ENCODE measurements at places on chromosomes 6 and 20.
A peak's percentile ranks its signal among the peaks of the same experiment; 100 is the strongest.

- DNase-seq = no peak
These were observed 200.3 kb downstream of the ANKRD60 start for GRCh38 chr20:58028123-58028522.

DNA sequence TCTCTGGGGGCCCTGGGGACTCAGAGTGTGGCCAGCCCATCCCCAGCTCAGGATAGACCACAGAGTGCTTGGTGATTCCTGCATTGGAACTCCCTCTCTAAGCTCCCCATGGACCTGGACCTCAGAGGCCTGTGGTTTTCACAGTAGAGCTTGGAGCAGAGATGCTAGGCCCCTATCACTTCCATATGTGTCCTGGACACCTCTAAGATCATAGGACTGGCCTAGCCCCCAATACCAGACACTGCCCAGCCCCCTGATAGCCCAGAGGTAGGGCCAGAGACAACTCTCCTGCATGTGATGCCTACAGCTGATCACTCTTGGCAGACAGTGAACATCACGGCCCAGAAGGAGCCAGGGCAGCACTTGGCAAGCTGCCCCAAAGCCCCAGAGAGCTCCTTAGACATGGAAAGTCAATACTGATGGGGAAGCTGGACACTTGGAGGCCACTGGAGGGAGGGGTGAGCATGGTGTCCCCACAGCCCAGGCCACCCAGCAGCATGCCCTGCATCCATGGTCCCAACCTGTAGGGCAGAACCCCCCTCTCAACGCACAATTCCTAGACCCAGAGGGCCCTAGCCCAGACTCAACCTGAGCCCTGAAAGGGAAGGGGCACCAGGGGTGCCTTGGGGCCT is 27.1 kb downstream of the UBD start:
- DNase-seq = no peak

DNA sequence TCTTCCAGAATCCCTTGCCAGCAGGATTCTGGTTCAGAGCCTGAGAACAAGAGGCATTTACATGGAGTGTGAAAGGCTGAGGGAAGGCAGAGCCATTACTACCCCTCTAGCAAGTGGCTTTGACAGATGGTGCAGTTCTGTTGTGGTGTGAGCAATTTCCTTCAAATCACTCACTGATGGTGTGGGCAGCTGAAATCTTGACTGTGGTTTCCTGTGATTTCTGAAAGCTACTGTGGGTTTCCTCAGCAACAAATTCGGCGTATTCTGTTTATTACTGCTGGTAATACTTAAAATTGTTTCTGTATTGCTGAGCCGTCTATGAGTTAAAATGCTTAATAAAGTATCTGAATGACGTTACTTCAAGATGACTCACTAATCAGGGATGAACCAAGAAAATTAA is 181.5 kb upstream of the TCF21 start:
- DNase-seq = peak; percentile 73

DNA sequence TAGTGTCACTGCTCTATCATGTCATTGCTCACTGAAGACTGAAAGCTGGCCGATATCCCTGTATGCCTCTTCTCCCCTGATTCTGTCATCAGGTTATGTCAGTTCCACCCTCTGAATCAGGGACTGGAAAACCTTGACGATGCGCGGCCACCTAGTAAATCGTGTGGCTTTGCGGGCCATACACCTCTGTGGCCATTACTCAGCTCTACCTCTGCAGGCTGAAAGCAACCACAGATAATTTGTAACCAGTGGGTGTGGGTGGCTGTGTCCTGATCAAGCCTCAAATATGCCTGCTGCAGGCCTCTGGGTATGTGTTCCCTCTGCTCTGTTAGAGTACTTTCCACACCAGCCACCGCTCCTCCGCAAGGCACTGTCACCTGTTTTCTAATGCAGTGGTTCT is 105.2 kb downstream of the GMPR start:
- DNase-seq = no peak

- no peak for DNase-seq
These were observed 7.8 kb downstream of the RBM38 start for GRCh38 chr20:57398901-57399535.

DNA sequence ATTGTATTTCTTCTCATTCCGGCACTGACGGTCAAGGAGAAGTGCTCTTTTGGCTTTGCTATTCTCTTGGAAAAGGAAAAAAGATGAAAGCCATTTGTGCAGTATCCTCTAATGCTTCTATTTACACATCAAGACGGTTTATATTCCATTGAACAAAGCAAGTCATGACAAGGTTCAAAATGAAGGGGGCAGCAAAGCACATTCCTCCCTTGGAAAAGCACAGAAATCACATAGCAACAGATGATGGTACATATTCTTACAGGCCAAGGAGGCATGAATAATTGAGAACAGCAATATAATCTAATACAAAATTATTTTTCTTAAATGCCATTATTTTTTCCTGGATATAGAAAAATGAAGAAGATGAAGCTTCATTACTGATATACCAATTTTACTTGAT is 508.2 kb upstream of the JAG1 start:
- no peak for DNase-seq

DNA sequence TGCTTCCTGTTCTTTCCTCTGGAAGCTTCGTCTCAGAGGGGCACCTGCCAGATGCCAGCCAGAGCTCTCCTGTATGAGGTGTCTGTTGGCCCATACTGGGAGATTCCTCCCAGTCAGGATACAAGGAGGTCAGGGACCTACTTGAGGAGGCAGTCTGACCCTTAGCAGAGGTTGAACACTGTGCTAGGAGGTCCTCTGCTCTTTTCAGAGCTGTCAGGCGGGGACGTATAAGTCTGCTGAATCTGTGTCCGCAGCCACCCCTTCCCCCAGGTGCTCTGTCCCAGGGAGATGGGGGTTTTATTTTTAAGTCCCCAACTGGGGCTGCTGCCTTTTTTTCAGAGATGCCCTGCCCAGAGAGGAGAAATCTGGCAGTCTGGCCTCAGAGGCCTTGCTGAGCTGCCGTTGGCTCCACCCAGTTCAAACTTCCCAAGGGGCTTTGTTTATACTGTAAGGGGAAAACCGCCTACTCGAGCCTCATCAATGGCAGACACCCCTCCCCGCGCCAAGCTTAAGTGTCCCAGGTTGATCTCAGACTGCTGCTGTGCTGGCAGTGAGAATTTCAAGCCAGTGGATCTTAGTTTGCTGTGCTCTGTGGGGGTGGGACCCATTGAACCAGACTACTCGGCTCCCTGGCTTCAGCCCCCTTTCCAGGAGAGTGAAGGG is 326.7 kb downstream of the BCKDHB start:
- no peak for DNase-seq

DNA sequence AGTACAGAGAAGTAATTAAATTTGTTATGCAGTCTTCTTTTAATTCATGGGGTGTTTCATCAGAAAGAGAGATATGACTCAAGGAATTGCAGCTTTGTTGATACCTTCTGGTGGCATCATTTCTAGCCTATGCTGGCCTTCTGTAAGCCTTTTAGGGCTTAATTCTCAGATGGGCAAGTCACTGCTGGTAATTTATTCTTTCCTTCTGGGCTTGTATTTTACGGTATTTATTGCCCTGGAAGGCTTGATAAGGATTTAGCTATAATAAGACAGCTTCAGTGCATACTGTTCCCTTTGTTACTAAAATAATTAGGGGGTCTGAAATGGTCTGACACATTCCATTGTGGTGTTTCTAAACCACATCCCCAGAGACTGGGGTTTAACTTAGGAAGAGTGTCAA is 57.9 kb upstream of the EMILIN3 start:
- DNase-seq = no peak

DNA sequence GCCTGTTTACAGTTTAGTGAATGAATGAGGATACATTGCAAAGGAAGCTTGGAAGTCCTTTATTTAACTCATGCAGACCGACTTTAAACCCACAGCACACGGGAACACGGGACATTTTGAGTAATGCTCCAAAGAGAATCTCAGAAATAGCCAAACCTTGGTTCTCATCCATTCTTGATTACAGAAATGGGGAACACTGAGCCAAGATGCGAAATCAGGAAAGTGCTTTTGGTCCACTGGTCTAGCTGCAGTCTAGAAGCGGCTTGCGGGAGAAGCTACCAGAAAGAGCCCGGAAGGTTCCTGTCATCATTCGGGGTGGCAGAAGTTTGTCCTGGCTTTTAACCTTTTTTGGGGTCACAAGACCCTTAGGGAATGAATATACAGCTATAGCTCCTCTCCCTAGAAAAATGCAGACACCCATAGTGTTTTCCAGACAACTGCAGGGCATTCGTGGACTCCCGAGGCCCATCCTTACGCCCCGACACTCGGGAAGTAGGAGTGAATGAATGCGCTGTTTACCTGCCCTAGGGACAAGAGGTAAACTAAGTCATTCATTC is 475 bp upstream of the TMEM181 start:
- no peak for DNase-seq

GRCh38 chr6:8027965-8028651 is 36.1 kb downstream of the BLOC1S5 start:
- no peak for DNase-seq

DNA sequence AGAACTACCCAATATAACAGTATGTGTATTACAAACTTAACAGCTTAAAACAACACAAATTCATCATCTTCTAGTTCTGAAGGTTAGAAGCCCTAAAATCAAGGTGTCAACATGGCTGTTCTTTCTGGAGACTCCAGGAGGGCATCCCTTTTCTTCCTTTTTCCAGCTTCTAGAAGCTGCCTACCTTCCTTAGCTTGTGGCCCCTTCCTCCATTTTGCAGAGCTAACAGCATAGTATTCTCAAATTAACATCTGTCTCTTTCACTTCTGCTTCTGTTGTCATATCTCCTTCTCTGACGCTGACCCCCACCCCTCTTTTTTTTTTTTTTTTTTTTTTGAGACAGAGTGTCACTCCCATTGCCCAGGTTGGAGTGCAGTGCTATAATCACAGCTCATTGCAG is 52.8 kb upstream of the AKIRIN2 start:
- no peak for DNase-seq

DNA sequence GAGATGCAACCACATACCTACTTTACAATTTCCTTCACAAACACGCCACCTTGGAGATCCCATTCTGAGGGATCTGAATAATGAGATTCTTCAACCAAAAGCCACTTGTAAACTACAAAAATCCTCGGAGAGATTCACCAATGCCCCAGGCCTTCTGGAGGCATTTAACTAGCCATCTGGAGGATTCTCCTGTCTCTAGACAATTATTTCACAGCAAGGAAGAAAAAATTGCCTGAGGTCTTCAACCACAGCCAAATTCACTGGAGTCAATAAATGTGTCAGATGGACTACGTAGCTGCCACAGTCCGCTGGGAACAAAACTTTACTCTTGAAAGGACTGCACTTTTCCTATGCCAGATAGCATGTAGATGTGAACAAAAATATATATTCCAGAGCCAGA is 19.0 kb upstream of the DCDC2 start:
- DNase-seq = no peak

GRCh38 chr6:138592749-138593123 is 93.4 kb upstream of the NHSL1 start:
- DNase-seq = no peak

- no peak for DNase-seq
These were observed 155.9 kb downstream of the NFATC2 start for GRCh38 chr20:51386586-51386985.

DNA sequence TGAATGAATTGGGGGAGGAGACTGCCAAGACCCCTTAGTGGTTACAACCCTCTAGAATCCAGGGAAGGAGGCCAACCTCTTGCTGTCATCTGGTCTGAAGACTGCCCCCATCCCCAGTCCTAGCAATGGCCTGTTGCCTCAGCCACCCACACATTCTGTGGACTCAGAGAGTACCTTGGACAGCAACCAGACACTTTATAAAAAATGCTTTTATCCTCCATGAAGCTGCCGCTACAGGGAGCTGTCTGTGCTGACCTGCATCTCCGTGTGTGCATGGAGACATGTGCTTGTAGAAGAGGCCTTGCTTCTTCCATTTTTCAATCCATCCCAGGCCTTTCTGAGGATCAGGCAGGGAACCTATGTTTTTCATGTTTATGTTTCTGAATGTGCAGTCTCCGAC is 15.2 kb downstream of the CDH22 start:
- DNase-seq = no peak

DNA sequence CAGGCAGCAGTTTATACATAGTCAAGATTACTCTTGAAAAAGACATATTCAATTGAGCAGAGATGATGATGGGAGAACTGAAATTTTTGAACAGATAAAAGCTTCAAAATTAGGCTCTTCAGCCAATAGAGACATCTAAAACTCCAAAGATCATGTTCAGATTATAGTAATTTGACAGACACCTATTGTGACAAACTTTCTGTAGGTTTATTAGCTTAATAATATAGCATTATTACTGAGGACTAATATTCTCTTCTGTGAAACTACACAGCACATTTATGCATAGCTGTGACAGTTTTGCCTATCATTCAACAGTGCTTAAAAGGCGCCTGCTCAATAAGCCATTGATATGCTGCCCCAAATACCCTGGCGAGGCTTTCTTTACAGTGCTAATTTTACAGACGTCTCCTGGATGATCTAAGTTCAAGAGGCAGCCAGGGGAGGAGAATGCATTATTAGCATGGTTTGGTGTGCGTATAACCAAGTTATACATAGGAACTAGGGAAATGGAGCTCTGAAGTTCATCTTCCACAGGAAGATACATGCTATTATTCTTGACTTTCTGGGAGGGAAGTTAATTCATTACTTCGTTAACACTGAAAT is 21.5 kb downstream of the PLAGL1 start:
- no peak for DNase-seq

DNA sequence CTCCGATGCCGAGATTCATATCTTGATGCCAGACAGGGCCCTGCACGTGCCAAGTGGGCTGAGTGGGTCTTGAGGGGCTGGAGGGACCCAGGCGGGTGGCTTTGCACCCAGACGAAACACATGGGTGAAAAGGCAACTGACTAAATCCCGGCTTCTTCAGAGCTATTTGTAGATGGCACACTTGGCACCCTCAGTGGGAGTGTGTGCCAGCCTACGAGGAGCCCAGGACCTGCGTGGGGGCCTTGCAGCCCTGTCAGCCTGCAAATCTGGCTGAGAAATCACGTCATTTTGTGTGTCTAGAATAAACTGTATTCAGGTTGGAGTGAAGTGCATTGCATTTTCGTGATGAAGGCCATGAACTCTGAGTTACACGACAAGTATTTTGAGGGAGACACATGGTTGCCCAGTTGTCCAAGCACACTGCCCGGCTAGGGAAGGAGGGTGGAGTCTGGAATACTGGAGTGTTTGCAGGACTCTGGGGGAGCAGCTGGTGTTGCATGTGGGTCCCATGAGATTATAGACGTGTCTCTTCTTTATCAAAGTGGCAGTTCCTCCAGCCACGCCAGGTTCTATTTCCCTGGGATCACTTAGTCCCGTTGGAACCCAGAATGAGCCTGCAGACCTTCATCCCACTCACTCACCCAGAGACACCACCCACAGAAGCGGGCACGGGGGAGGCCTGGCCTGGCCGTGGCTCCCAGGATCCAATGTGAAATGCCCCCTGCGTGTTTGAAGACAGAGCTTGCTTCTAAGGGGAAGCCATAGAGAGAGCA is 60.2 kb downstream of the DLL1 start:
- DNase-seq = no peak

GRCh38 chr6:169473663-169474062 is 220.0 kb upstream of the THBS2 start:
- DNase-seq = no peak

- DNase-seq = no peak
These were observed 5.5 kb downstream of the LSM14B start for GRCh38 chr20:62127799-62128198.
